ENCODE measurements at places on chromosomes 2 and 18.

DNA sequence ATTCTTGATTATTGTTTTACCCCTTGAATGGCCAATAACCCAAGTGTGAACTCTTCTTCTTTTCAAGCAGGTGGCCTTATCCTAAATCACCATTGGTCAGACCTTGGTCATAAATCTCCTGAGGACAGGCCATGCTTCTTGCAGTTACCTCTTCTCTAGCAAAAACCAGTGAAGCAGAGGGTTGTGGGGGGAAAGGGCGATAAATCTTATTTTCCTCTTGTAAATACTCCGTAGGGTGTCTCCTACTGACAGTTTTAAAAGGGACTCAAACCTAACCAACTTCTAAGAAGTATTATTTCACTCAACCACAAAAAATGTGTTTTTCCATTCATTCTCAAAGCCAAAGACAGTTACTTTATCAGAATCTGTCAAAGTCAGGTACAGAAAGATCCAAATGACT is 168.1 kb upstream of the RMP24 start:
- no peak for DNase-seq

GRCh38 chr2:60445684-60446179 is 107.7 kb downstream of the BCL11A start:
- no peak for DNase-seq

DNA sequence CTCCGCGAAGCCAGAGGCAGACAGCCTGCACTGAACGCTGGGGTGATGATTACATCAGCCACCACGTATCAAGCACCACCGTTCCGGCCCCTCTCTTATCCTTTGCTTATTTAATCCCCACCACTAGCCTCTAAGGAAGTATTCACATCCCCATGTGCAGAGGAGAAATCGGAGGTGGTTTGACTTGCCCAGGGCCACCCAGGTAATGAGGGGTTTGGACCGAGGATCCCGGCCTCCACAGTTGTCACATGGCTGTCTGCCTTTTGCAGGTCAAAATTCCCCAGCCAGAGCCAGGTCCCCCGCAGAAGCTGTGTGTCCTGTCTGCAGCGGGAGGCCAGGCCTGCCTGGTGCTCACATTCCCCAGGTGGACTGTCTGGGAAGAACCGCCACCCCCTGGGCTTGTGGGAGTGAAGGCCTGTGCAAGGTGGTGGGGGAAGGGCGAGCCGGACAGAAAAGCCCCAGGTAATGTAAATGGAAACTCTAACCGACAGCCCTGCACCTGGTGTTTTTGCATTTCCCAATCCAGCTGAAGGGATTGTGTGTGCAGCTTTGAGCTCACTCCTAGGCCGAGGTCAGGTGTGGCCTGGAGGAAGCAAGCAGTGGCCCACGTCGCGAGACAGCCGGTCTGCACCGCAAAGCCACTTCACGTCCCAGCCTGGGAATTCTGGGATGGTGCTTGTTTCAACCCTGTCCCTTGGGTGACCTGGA is 108.5 kb upstream of the ID2 start:
- DNase-seq = no peak

DNA sequence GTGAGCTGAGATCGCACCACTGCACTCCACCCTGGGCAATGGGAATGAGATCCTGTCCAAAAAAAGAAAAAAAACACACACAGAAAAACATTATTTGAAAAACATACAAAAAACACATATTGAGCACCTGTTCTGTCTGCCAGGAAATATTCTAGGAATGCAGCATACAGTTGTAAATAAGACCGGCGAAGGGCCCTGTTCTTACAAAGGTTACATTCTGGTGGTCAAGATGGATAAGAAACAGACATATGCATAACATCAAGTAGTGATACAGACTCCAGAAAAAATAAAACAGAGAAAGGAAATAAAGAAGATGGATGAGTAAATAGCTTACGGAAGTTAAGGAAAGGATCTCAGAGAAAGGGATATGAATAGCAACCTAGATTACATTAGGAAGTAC is 159.8 kb downstream of the GALNT3 start:
- no peak for DNase-seq

GRCh38 chr2:127951026-127951425 is 65.3 kb upstream of the AMMECR1L start:
- DNase-seq = no peak

GRCh38 chr2:112784199-112785189 is at the start of gene IL1A:
TSS of gene IL1A (minus strand) at chr2:112784493. CDS start at chr2:112783770, 723 bp downstream.
- DNase-seq = no peak

DNA sequence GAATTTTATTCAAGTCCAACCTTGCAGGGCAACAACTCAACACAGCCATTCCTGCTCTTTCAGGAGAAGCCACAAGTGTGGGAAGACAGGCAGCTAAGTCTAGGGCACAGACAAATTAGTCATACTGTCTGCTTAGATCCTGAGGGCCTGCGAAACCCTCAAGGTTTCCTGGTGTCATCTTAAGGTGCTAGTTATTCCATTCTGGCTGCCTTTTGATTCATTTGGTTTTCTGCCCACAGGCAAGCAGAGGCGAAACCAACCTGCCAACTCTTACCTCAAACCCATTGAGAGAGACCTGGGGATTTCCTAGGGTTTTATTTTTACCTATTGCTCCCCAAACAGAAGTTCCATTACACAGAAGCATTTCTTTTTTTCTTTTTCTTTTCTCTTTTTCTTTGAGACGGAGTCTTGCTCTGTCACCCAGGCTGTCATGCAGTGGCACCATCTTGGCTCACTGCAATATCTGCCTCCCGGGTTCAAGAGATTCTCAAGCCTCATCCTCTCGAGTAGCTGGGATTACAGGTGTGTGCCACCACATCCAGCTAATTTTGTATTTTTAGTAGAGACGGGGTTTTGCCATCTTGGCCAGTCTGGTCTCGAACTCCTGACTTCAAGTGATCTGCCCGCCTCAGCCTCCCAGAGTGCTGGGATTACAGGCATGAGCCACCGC is 23.7 kb upstream of the SCYGR1 start:
- DNase-seq = peak; percentile 51

- DNase-seq = no peak
Measured at GRCh38 chr2:233455006-233455405, 100.7 kb downstream of the DGKD start.

DNA sequence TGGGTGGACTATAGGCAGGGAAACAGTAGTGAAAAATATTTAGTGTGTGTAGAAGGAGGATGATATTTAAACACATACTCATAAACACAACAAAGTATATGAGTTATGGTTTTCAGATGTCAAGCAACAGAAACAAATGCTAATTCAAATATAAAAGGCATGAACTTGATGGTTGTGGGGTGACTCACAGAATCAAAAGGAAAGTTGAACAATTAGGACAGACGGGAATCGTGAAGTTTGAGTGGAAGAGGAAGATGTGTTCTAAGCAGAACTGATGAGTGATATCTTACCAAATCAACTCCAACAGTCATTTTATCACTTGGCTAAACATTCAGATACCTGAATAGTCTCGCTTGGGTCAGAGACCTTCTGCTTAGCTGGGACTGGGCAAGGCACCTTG is 53.6 kb upstream of the ITGA6 start:
- no peak for DNase-seq

DNA sequence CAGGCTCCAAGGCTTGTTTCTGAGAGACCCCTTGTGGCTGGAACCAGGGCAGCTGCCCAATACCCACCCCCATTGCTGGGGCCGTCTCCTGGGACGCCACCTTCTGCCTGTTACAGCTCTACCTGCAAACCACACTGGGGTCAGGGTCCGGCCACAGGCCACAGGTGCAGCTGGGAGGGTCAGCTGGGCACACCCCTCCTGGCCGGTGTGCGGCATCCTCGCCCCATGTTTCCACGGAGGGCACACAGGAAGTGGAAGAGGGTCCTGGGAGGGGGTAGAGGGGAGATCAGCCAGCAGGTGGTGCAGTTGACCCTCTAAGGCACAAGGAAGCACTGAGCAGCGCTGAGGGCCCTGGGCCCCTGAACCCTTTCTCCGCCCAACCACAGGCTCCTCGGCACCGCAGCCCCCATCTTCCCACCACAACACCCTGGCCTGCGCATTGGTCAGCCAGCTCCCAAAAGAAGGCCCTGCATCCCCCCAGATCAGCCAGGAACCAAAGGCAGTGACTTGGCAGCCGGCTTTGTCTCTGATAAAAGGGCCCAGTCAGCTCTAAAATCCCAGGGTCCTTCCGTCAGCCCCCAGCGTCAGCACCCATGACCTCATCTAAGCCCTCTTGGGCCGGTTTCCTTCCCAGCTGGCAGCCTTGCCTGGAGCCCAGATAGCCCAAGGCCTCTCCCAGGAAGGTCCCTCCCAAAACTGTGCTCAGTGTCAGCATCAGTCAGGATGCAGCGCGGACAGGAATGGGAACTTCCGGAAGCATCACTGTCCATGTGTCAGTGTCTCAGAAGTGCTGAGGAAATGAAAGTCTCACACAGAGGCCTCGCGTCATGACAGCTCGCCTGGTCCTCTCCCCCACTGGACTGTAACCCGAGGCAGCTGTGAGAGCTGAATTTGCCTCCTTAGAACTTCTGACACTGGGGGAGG is 1.7 kb downstream of the ERFE start:
- DNase-seq = no peak

DNA sequence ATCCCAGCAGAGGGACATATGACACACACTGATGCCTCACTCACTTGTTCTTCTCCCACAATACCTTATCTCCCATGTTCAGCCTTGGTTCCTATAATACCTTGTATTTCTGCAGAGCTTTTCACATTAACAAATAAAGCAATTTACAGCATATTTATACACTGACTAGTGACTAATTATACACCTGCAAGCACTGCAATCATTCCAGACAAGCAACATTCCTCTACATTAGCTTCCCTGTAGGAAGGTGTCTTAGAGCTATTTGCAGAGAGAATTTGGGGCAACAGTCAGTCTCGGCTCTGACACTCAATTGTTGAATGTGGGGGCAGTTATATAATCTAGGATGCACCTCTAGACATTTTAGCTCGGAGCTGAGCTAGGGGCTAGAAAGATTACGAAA is 9.5 kb upstream of the INSIG2 start:
- no peak for DNase-seq

DNA sequence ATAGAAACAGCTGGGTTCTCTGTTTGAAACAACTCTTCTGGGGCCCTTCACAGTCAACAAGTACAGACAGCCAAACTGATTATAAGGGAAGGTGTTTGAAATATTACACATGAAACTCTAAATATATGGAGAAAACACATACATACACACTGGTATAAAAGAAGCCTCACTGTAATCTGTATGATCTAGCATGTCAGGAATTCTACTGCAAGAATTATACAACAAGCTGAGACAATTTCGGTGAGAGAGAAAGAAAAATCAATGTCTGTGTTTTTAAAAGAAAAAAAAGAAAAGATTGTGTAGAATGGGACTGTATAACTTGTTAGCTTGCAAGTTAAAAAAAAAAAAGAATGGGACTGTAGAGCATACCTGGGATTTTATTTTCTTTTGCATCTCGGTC is 26.3 kb downstream of the IRS1 start:
- DNase-seq = no peak

DNA sequence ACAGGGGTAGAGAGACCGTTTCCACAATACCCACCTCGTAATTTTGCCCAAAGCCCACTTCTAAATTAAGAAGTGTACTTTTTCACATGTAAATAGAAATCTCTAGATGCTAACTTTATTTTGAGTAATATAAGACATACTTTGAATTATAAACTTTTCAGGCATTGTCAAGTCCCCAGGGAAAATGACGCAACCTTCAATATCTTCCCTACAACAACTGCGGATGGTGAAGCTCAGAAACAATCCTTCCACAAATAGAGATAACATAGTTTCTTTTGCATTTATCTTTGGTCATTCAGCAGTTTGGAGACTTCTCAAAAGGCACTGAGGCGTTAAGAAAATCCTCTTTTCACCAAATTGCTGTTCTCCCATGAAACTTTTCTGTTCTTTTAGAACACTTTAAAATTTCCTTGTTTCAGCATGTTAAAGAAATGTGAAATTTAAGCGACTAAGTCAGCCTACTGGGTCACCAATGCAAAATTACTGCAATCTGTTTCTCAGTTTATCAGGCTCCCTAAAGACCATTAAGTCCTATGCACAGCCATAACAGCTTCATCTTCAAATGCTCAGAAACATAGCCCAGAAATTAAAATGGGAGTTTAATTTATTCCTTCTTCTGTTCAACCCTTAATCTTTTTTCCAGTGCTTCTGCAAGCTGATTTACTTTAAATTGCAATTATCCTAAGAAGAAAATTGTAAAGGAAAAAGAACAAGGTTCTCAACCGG is 118.3 kb upstream of the DNAJC10 start:
- DNase-seq = no peak

DNA sequence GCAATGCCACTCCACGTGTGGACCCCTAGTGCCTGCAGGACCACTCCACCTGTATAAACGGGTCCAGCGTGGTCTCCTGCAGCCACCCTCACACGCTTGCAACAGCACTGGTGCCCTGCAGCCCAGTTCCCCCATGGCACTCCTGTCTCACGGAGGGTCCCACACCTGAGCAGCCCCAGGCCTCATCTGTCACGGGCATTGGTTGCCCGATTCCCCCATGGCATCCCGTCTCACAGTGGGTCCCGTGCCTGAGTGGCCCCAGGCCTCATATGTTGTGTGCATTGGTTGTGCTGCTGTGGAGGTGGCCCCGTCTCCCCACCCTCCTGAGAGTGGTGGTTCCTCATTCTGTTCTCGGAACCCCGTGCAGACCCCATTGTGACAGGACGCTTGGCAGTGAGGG is 43.4 kb downstream of the CTDP1 start:
- DNase-seq = no peak

DNA sequence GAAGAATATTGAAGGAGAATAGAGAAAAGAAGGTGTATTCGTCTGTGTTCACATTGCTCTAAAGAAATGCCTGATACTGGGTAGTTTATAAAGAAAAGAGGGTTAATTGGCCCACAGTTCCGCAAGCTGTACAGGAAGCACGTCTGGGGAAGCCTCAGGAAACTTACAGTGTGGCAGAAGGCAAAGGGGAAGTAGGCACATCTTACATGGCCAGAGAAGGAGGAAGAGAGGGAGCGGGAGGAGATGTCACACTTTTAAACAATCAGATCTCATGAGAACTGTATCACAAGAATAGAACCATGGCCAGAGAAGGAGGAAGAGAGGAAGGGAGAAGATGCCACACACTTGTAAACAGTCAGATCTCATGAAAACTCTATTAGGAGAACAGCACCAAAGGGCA is 159.6 kb upstream of the TPO start:
- no peak for DNase-seq

GRCh38 chr2:179036353-179036905 is 13.5 kb downstream of the CCDC141 start:
- no peak for DNase-seq

- no peak for DNase-seq
Measured at GRCh38 chr2:233400961-233401360, 46.7 kb downstream of the DGKD start.

DNA sequence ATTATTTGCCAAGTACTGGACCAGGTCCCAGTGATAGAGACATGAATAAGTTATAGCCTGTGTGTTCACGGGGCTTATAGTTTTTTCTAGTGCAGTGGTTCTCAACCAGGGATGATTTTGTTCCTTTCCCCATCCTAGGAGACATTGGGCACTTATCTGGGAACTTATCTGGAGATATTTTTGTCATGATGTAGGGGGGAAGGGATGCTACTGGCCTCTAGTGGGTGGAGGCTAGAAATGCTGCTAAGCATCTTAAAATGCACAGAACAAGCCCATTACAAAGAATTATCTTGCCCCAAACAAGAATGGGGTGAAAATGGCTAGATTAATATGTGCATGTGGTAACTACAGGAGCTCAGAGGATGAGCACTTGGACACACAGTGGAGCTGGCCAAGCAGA is 75.2 kb downstream of the KLHL29 start:
- no peak for DNase-seq

Measured in activated T-cell treated with anti-CD3 and anti-CD28 coated beads for 48 hours (primary cell).